DMS79 treated with DMSO at 0.1 percent for 48 hours (cell line): ENCODE measurements at places on chromosomes 7 and 10.

GRCh38 chr7:25996006-25996408 lies 156.0 kb upstream of the NFE2L3 start:
- DNase-seq: no peak

DNA sequence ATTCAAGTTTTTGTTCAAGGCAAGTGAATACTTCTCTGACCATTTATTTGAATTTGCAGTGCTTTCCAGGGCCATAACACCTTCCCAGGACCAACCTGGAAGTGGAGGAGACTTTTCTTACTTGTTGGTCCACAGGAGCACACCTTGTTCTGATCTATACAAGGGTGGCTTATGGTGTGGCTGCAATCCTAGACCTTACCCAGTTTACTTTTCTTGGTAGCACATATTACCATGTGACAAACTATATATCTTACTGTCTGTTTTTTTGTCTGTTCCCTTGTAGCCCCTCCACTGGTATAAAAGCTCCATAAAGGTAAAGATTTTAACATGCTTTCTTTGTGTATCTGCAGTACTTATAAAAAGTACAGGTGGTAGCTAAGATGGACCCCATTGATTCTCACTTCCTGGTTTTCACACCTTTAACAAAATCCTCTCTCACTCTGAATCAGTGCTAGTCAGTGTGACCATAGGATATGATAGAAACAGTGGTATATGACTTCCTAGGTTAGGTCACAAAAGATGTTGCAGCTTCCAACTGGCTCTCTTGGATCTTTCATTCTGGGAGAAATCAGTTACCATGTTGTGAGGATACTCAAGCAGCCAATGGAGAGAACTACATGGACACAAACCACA lies 5.6 kb upstream of the ASB4 start:
- DNase-seq: no peak

DNA sequence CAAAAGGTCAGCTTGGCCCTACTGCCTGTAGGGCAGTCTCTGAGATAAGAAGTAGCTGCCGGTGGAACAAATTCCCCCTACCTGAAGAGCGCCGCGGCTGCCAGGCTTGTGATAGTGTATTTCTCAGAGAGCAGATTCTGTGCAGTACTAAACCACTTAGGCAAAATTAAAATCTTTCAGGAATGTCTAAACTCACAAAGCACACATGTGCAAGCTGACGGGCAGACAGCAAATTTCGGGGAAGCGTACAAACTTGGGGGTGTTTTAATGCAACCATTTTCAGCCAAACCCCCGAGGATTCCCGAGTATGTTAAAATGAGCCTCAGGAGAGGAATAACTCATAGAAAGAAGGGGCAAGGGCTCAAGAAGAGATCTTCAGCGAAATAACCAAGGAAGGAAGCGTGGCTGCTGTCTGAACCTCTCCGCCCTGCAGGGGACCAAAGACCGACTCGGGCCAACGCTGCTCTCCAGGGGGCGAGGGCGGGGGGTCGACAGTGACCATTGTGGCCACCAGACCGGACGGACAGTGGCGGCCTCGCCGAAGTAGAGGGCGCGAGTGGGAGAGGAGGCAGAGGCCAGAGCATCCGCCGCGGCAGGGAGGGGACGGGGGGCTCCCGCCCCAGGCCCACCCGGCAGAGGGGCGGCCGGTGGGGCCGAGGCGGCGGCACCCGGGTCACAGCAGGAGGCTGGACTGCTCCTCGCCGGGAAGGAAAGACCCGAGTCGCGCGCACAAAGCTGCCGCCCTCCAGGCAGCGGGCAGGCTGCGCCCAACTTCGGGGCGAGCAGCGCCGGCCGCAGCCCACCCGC lies 819 bp downstream of the HYCC1 start:
- peak; percentile 3 for DNase-seq

- no peak for DNase-seq
Measured at GRCh38 chr10:131870831-131871672, 29.8 kb upstream of the PPP2R2D start.

- DNase-seq: no peak
Measured at GRCh38 chr10:70744617-70745143, 40.5 kb downstream of the TBATA start.

DNA sequence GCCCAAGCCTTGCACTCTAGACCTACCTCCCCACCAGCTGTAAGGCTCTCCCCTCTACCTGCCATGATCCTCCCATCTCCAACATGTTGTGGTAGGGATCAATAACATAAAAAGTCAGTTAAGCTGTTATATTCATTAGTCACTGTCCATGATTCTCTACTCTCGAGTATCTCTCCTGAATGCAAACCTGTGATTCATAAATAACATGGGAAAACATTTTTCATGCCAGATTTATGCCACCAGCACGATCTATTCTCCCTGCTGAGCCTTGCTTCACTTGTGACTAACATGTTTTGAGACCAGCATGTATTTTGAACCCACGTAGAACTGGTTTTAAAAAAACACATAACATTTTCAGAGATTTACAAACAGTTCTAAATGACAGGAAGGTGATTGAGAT lies 30.3 kb downstream of the TMEM168 start:
- no peak for DNase-seq

DNA sequence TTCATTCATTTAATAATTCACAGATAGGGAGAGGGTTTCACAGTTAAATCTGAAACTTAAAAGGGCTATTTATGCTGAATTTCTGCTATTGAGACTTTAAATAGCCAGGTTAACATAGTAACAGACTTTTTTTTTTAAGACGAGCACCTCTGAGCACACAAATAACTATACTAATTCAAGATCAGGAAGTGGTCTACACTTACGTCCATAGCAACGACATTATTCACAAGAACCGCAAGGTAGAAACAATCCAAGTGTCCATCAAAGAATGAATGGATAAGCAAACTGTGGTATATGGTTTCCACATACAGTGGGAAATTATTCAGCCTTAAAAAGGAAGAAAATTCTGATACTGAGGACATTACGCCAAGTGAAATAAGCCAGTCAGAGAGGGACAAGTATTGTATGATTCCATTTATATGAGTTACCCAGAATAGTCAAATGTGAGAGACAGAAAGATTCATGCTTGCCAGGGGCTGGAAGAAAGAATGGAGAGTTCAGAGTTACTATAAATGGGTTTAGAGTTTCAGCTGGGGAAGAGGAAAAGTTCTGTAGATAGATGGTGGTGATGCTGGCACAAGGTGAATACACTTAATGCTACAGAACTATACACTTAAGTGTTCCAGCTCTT lies 140.3 kb upstream of the LAMB4 start:
- no peak for DNase-seq

DNA sequence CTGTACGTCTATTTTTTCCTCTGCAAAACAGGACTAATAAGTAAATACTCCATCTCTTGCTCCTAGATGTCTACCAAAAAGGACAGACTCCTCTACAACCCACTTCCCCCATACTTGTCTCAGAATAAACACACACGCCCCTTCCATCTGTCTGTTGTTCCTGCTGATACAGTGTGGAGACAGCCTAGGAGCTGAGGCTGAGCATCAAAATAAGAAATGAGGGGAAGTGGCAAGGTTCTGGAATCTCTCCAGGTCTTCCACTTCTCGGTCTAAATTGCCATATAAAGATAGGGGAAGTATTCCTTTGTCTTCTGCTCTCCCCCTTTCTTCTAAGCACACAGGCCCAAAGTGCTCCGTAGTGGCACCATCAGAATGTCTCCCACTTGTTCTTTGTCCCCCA lies 30.8 kb upstream of the VSIR start:
- DNase-seq: no peak

DNA sequence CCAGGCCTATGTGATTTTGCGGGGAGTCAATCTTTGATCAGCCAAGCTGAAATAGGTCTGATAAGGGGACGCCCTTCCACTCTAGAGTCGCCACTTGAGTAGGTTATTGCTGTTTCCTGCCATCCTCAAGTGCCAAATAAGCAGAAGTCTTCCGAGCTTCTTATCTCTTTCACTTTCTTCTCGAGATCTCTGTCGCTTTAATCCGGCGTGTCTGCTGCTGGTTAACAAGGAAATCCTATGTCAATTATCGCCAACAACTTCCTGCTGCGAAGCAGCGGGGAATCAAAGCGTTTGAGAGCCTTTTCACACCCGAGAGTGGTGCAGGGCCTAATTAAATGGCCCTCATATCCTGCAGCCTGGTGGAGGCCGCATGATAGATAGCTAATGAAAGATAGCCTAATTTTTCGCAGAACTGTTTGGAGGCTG lies 215.9 kb downstream of the RAB11FIP2 start:
- no peak for DNase-seq

- DNase-seq: no peak
Measured at GRCh38 chr10:74035303-74035702, 37.4 kb downstream of the VCL start.

DNA sequence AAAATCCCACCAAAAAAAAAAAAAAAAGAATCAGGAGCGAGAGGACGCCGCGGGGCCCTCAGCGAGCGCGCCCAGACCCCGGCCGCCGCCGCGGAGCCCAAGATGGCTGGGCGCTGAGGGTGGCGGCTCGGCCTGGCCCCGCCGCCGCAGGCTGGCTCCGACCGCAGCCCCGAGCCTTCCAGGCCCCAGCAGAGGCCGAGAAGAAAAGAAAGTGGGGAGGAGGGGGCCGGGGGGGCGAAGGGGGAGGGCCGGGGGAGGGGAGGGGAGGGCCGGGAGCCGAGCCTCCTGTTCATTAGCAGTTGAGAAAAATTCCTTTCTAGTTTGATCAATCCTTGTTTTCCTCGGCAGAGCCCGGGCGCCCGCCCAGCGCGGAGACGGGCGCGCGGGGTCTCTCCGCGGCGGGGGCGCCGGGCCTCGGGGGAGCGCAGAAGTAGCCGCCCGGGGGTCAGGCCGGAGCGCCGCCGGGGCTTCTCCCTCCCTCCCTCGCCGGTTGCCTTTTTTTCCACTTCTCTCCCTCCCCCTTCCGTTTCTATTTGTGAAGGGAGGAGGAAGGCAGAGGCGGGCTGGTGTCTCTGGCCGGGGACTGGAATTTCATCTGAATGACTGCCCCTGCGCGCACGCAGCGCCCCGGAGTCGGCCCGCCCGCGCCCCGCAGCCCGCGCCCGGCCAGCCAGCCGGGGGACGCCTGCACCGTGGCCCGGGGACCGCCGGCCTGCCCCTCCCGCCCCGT lies 778 bp upstream of the TRIM8 start:
- DNase-seq: peak; percentile 8

- no peak for DNase-seq
Measured at GRCh38 chr7:734808-735207, 7.7 kb upstream of the PRKAR1B start.

DNA sequence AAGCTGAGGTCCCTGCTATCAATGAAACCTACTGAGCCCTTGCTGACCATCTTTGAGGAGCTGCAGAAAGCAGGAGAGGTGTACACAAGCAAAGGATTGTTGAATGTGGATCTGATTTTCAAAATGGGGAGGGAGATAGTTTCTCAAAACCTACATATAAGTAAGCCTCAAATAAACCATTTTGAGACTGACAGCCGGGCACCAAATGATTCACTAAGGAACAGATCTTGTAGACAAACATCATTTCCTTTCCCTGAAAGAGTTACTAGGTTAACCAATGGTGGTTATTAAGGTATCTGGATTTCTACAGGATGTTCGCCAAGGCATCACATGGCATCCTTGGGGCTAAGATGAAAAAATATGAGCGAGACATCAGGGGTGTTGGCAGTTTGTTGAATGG lies 24.5 kb upstream of the RHOBTB1 start:
- DNase-seq: no peak

GRCh38 chr7:92797693-92798092 lies 38.7 kb downstream of the CDK6 start:
- DNase-seq: no peak

DNA sequence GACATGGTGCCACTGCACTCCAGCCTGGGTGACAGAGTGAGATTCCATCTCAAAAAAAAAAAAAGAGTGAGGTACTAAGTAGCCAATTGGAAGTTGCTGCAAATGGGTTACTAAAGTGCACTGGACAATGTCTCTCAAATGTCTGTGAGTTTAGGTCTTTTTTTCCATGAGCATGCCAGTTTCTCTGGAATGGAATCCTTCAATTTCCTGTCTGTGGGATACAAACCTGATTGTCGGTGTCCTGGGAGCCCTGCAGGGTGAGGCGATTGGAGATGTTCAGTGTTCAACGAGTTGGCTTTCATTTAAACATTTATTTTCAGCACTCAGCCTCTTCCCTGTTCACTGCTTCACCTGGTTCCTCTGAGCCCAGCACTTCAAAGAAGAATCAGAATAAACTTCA lies 5.3 kb upstream of the CALD1 start:
- no peak for DNase-seq

GRCh38 chr10:4470231-4470835 lies 355.7 kb upstream of the AKR1E2 start:
- DNase-seq: no peak

DNA sequence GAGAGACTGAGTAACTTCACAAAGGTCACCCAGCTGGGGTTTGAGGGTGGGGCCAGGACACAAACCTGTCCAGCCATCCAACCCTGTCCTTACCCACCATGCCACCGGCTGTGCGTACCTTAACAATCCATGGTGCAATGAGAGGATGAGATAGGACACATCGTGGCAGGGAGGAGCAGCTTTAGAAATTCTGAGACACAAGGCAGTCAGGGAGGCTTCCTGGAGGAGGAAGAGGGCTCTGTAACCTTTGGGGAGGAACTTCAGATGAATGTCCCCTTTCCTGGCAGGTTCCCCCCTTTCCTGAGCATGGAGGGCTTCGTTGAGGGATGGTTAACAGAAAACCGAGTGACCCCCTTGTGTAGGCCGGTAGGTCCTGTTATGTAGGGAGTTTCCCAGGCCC lies 35.6 kb upstream of the SLC29A3 start:
- no peak for DNase-seq

DNA sequence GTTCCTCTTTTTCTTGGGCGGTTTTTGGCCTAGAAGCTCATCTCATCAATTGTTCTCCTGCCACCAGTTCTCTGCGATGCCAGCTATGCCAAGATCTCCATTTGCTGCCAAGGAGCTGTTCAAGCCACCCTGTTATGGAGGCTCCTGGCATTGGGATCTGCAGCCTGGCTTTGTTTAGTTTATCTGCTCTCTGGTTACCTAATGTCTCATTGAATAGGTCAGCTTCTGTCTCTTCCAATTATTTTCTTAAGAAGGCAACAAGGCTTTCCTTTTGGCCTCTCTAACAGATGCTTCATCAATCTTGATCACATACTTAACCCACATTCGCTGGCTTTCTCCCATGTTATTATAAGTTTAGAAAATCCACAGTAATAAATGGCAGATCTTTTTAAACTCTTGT lies 20.6 kb upstream of the SDK1 start:
- DNase-seq: no peak

DNA sequence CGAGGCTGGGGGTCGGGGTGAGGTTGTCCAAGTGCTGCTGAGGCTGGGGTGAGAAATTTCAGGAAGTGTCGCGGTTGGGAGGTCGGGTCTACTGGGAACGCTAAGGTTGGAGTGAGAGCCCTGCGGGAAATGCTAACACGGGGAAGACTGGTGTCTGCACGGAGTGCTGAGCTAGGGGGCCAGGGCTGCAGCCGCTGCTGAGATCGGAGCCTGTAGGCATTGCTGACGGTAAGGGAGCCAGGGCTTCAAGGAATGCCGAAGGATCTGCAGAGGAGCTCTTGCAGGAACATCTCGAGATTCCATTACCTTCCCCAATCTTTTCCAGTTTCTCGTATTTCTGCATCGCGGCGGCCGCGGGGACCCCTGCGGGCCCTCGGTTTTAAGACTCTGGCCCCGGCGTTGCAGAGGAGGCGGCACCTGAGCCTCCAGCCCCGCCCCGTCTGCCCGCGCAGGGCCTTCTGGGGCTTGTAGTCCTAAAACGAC lies at the start of gene CDK5:
Gene CDK5, minus strand, starts transcription at position 392 of the 483 bp plus-strand sequence. Its CDS starts 49 bp downstream, at position 343.
- no peak for DNase-seq
